Common myeloid progenitor, CD34-positive (primary cell): ENCODE measurements at places on chromosomes 7 and 10.

- no peak for DNase-seq
Measured at GRCh38 chr7:7693881-7694280, 24.5 kb downstream of the RPA3 start.

DNA sequence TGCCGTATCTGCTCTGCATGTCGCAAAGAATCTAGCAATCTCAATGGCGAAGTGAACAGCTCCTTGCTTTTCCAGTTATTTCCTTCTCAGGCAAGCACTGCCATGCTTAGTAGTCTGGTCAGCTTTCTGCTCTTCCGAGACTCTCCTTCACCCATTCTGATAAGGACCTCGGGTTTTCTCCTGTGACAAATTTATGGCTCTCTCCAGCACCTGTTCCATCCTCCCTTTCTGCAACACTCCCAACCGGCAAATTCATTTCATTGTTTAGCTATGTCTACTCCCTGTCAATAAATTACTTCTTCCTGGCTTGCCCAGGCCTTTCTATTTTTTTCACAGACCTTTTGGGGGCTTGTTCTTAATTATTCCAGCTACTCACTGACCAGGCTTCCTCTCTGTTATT lies 252.6 kb downstream of the SORCS3 start:
- no peak for DNase-seq

GRCh38 chr10:103042129-103042528 lies 124.0 kb downstream of the CNNM2 start:
- no peak for DNase-seq

- DNase-seq: peak; percentile 94
Measured at GRCh38 chr10:97318772-97319651, at the start of gene FRAT1. Gene FRAT1, plus strand, starts transcription at chr10:97319271. Its CDS starts 183 bp downstream, at chr10:97319454.

DNA sequence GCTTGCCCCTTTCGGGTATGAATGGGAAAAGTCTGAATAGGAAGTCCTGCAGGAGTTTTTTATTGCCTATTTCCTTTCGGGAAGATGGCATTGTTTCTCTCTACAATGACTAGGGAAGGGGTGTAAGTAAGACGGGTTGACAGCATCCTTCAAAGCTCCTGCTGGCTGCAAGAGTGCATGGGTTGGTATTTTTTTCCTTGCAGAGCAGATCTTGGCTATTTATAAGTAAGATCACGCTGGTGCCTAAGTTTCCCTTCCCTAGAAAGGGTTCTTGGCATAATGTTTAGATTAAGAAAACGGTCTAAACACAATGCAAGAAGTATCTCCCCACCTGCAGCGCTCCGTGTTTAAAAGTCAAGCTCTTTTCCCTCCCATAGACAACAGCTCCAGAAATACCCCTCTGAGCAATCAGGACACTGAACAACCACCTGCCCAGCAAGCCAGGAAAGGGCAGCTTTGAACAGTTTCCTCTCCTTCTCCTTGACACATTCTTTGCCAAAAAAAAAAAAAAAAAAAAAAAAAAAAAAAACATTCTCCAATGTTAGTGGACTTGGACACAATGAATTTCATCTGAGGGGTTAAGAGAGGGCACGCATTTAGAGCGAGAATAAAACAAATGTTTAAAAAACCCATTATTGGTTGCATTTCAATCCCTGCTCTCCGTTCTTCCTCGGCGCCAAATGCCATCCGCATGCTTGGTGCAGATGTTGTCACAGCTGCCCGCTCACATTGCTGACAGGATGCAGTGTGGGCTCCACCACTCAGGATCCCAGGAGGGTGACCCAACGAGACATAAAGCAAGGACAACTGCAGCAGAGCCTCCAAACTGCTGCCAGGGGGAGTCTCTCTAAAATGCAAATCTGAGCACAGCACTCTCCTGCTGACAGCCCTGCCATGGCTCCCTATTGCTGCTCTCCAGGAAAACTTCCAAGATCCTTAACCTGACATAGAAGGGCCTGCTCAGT lies 427.4 kb upstream of the MGMT start:
- DNase-seq: no peak

- DNase-seq: no peak
Measured at GRCh38 chr7:98357751-98358161, 43.1 kb downstream of the BAIAP2L1 start.

- DNase-seq: no peak
Measured at GRCh38 chr10:124701881-124702656, 42.1 kb downstream of the FAM53B start.

GRCh38 chr7:100521076-100521475 lies 17.9 kb upstream of the AGFG2 start:
- no peak for DNase-seq
